Naive thymus-derived CD4-positive, alpha-beta T cell (primary cell): ENCODE measurements at places on chromosomes 16 and 17.

DNA sequence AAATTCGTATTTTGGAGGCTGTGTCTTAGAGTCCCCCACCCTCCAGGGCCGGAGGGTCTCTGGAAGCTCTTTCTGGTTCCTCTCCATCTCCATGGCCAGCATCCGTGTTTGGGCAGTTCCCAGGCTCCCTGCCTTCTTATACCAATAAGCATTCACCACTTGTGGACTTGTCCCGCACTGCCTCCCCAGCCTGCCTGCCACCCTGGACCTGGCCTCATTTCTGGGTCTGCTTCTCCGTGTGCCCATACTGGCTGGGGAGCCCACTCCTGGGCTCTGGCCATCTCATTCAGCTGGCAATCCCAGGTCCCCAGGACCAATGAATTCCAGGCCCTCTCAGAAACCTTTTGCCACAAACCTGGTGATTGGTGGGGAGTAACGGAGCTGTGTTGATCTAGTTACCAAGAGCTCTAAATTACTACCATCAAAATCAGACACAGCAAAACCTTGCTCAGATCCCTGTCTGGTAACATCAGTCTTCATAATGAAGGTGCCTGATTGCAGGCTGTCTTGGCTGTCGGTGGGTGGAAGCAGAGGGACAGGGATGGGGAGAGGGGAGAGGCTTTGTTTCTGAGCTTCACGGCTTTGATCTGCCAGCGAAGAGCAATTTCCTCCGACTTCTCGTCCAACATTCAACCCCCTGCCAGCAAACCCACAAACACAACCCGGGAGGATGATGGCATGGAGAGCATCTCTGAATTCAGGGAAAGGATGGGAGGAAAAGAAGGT, 27.7 kb upstream of the CRHR1 start:
- DNase-seq: no peak

- DNase-seq: no peak
Observed at GRCh38 chr16:4765511-4766474, 1.2 kb downstream of the ZNF500 start.

GRCh38 chr17:20968913-20969616, 73.7 kb downstream of the USP22 start:
- DNase-seq: no peak

DNA sequence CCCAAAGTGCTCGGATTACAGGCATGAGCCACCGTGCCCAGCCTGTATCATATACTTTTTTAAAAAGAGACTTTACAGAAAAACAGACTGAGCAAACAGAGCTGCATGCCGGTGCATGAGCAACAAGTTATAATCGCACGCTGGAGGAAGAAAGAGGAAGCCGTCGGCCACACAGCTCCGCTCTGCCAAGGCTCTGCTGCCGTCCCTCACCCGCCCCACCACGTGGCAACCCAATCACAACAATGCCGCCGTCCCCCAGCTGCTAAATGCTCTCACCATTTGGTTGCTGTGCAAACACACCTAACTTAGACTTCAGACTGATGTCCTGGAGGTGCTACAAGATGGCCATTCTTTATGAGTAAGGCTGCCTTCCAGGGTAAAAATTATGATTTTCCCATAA, 83.5 kb downstream of the ADCY9 start:
- no peak for DNase-seq

GRCh38 chr17:70104791-70105523, 29.9 kb downstream of the KCNJ16 start:
- DNase-seq: no peak

GRCh38 chr16:24986512-24987303, 28.5 kb downstream of the ARHGAP17 start:
- no peak for DNase-seq

GRCh38 chr17:48388955-48389743, 40.9 kb downstream of the SKAP1 start:
- no peak for DNase-seq
